ENCODE measurements at places on chromosomes 3 and 15.

DNA sequence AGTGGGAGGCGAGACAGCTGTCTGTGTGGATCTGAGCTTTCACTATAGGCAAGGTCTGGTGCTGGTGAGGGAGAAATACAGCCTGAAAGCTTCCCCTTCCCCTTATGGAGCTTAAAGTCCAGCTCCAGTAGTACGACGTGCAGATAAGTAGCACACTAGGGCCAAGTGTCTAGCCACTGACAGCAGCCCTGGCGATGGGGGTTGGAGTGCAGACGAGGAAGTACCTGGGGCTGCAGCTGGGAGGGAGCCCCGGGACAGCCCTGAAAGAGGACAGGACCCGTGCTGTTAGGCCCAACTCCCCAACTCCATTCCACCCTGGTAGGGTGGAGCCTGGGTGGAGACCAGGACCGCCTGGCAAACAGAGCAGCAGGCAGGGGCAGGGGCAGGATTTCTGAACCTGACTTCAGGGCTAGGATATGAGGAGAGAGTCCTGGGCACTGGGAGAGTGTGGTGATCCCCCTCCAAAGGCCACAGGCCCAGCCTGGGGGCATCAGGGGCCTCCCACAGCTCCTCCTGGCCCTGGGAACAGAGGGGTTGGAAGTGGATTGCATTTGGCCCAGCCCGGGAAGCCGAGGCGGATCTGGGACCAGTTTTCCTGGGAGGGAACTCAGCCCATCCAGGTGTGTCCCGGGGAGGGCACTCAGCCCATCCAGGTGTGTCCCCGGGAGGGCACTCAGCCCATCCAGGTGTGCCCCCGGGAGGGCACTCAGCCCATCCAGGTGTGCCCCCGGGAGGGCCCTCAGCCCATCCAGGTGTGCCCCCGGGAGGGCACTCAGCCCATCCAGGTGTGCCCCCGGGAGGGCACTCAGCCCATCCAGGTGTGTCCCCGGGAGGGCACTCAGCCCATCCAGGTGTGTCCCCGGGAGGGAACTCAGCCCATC is 42.8 kb downstream of the BDH1 start:
- no peak for DNase-seq

- no peak for DNase-seq
Measured at GRCh38 chr15:57217778-57218598, 158.3 kb upstream of the CGNL1 start.

- DNase-seq, result no peak
Measured at GRCh38 chr3:172173316-172174254, 134.2 kb downstream of the FNDC3B start.

DNA sequence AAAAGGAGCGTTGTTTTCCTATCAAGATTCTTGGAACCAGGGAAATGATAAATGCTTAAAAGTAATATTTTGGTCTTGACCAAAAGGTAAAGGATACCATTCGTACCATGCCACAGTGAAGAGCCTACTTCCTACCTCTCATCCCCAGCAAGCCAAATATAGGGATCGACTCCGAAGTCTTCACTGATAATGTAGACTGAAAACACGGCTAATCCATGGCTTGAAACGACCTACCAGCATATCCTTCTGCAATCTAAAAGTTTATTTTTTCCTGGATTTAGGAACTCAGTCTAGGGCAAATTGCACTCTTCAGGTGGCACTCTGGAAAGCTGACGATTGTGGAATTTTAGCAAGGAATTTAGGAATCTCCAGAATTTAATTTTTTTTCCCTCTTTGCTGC is 1.9 kb upstream of the SEMA6D start:
- no peak for DNase-seq

DNA sequence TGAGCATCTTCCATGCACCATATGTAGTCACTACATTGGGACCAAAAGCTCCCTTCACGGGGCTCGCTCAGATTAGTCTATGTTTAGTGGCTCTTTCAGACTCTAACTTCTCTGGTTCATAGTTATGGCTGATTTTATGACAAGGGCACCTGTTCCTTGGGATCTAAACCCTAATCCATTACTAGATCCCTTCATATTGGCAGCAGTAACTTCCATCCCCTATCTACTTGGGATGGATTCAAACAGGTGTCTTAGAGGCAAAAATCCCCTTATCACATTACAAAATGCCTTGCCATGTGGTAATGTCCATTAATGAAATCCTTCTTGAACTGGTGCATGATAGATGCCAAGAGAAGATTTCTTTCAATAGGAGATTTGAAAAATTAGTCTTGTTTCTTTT is 96.7 kb upstream of the TP63 start:
- no peak for DNase-seq

DNA sequence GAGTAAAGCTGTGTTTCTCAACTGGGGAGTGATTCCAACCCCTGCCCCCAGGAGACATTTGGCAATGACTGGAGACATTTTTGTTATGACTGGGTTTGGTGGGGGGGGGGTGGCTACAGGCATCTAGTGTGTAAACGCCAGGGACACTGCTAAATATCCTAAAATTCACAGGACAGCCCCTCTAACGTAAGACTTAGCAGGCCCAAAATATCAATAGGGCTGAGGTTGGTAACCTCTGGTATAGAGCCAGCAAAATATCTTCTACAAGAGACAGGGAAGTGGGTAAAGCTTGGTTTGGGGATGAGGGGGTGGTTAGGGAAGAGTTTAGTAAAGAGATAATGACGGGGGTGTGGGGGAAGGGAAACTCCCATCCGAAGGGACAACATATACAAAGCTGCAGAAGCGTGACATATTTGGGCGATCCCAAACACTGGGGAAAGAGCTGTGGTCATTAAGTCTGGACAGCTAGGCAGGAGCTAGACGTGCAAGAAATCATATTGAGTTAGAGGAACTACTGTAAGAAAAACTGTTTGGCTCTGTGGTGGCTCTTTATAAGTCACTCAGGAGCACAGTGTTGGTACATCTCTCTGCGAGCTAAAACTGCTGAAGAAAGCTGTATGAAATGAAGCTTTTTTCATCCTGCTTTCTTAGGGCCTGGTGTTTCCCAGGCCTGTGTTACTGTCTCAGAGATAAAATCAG is 697 bp upstream of the TRIM69 start:
- no peak for DNase-seq

- no peak for DNase-seq
Measured at GRCh38 chr3:23431764-23432163, 228.6 kb downstream of the UBE2E2 start.

- no peak for DNase-seq
Measured at GRCh38 chr15:98363955-98364354, 284.4 kb upstream of the IGF1R start.

- DNase-seq, result no peak
Measured at GRCh38 chr15:87959080-87959479, 297.5 kb downstream of the NTRK3 start.

GRCh38 chr15:78708713-78709260 is 67.8 kb upstream of the CHRNB4 start:
- DNase-seq, result no peak

DNA sequence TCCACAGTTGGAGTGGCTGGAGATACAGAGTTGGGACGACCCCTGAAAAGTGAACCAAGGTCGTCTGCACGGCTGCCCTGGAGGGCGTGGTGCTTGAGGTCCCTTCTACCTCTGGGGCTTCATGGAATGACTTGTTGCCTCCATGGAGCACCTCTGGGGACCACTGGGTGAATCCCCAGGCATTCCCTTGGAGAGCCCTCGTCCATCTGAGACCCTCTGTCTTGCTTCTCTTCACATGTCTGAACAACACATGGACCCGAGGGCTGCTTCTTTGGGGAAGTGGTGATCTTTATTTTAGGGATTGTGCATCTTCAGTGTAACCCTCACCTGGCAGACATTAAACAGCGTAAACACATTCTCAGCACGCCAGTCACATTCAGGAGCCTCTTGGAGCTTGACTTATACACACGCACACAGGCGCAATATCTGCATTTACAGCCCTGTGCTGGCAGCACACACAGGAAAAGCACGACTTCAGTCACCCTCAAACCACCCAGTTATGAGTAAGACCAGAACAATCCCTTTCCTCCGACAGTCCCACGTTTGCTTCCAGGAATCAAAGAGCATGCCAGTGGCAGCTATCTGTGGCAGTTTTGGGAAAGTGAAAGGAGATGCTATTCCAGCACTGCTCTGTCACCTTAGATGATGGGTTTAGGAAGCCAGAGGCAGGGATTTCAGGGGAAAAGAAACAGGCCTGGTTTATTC is 12.6 kb downstream of the FAM107A start:
- no peak for DNase-seq
